ENCODE measurements at places on chromosomes 3 and 15.
A peak's percentile ranks its signal among the peaks of the same experiment; 100 is the strongest.

DNA sequence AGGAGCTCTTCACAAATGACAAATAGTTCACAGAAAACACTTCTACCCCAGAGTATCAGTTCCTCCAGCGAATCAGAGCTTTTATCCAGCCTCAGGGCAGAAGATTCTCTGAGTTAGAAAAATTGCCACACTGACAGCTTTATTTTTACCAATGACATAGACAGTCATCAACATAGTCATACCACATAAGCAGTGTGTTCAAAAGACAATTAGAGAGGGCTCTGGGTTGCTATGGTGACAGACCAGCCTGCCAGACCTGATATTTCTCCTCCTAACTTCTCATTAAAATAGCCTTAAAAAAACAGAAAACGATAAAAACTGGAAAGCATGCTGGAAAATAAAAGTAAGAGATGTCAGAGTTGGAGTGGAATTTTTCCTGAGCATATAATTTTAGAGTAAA is 45.9 kb upstream of the COL6A5 start:
- no peak for DNase-seq

DNA sequence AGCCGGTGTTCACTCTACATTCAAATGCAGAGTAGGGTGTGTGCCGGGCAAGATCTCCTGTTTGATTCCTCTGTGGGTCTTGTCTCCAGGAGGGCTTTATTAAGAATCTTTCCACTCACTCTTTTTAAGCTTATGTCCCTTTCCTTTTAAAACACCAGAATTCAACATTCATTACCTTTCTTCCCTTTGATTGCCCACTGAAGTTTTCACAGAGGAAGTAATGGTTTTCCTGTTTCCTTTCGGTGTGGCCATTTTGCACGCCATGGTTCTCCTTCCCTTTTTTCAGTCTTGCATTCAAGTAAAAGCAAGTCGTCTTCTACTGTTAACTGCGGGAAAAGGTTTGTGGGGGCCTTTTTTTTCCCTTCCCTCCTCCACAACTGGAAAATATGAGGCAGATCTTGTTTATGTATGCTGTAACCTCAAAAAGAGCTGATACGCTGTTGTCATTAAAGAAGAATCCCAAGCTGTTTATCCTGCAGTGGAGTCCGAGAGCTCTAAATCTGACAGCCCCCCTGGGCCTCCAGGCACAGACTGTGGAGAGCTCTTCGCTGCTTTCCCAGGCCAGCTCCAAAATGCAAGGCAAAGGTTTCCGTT is 40.5 kb downstream of the FILIP1L start:
- peak; percentile 58 for DNase-seq

DNA sequence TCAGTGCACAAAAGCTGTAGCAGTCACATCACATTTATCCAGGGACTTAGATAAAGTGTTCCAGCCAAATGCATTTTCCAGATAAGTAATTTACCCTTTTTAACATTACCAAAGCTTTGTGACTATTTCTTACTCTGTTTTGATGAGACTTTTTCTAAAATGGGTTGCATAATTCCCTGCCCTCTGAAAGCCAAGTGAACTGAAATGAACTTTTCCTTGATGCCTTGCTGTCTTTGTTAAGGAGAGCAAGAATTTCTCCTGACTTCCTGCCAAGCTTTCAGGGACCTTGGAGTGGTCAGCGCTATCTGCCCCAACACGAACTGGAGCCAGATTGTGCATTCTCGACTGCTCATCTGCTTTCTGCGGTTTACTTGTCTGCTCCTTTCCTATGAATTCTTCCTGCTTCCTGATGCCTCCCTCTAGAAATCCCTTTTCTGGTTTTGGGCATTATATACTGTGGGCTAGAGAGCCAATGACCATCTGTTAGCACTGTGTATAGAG is 34.8 kb downstream of the EIF4E3 start:
- peak; percentile 63 for DNase-seq

DNA sequence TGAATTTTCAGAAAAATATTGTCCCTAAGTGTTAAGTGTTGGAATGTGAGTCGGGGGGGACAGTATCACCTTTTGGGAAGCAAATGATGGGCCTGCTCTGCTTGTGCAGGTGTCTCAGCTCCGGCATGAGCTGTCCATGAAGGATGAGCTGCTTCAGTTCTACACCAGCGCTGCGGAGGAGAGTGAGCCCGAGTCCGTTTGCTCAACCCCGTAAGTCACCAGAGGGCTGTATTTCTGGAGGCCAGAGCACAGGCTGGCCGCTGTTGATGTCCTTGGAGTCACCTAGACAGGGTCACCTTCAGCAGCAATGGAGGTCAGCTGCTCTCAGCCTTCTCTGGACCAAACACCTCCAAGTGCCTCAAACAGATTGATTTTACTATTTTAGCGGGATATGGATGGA is 78.0 kb downstream of the CCK start:
- no peak for DNase-seq

DNA sequence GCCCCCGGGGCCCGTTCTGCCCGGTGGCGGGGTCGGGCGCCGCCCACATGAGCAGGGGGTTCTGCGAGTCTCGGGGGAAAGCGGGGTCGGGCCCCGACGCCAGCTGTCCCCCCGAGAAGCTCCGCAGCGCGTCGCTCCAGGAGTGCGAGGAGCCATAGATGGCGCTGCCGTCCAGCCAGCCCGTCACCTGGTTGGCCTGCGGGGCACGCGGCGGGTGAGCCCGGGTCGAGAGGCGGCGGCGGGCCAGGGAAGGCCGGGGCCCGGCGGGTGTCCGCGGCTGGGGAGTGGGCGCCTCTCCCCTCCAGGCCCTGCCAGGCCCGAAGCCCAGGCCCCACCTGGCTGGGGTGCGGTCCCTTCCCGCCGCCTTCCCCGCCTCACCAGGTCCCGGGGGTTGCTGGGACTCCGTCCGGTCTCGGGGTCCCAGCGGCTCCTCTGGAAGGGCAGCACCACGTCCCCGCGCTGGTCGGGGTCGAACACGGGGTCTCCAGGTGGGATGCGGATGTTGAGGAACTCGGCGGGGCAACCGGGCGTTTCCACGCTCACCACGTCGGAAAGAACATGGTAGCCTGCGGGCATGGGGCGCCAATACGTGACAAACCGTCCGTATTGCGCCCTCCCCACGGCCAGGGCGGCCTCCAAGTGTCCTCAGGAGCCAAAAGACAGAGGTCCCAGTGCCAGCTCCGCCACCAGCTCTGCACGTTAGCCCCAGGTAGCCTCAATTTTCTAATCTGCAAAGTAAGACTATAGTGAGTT is 2.4 kb downstream of the DUOX2 start:
- DNase-seq, result peak; percentile 49

DNA sequence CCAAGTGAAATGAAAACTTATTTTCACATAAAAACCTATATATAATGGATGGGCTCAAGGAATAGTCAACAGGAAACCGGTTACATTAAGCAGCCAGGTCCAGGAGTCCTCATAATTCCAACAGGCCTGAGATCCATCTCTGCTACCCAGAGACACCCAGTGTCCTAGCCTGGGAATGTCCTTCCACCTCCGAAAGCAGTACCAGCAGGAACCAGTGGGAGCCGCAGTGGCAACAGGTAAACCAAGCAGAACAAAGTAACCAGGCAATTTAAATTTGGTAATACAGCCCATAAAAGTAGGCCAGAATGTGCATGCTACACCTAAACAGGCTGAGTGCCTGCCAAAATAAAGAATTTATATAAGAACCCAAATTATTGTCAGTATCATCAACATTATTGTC is 195.6 kb downstream of the ZBBX start:
- peak; percentile 64 for DNase-seq

GRCh38 chr3:81735334-81735733 is 26.1 kb downstream of the GBE1 start:
- no peak for DNase-seq

GRCh38 chr3:27521179-27521871 is 37.1 kb upstream of the SLC4A7 start:
- no peak for DNase-seq

DNA sequence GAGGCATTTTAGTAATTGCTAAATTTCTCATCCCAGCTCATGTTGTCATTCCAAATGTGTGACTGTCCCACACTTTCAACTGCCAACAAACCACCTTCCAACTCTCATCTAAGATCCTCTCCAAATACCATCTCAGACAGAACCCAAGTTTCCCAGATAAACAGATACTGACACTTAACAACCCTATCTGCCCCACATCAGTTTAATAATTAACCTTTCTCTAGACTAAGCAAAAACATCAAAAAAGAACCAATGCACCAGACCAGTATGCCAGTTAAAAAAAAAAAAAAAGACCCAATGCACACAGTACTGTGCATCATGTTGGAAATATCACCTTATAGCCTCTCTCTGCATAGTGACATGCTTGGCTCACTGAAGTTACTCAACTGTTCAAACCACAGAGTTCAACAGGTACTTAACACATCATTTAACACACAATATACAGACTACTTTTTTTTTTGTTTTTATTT is 5.5 kb downstream of the SFMBT1 start:
- DNase-seq, result no peak

DNA sequence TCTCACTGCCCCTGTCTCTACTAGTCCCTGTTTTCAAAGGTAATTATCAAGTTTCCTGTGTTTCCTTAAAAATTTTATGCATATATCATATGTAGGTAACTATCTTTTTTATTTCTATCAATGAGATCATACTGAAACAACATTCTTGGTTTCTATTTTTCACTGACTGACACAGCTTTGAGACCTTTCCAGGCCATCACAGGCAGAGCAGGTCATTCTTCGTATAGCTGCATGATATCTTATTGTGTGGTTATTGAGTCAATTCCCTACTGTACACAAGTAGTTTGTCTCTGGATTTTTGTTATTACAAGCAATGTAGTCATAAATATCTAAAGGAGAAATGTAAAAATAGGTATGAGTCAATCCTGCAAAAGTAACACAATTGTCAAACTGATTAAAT is 169.6 kb downstream of the CFAP20DC start:
- DNase-seq, result no peak

DNA sequence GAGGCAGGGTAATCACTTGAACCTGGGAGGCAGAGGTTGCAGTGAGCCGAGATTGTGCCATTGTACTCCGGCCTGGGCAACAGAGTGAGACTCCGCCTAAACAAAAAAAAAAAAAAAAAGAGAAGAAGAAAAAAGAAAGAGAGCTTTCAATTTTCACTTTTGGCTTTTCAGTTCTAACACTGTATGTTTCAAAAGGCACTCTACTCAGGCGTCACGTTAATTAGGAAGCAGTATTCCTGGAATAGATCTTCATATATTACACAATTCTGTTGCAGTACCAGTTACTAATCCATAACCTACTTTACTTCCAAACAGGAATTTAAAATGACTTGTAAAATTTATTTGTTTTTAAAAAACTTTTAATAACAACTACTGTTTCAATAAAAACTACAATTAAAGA is 131.7 kb upstream of the PLXND1 start:
- no peak for DNase-seq

GRCh38 chr15:43872416-43873020 is 45.7 kb downstream of the WDR76 start:
- peak; percentile 92 for DNase-seq

DNA sequence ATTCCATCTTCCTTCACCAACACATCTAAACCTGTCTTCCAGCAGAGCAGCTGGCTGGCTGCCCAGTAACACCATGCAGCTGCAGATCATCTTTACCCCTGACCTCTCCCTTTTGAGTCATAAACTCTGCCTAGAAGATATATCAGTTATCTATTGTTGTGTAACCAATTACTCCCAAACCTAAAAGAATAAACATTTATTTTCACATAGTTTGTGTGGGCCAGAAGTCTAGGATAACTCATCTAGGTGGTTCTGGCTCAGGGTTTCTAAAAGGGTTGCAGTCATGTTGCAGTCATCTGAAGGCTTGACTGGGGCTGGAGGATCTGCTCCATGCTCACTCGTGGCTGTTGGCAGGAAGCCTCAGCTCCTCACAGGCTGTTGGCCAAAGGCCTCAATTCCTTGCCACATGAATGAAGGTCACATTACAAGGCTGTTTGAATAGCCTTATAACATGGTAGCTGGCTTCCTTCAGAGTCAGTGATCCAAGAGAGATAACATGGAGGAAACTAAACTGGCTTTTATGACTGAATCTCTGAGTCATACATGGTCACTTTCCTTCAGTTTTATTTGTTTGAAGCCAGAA is 92.8 kb downstream of the GOLIM4 start:
- no peak for DNase-seq

DNA sequence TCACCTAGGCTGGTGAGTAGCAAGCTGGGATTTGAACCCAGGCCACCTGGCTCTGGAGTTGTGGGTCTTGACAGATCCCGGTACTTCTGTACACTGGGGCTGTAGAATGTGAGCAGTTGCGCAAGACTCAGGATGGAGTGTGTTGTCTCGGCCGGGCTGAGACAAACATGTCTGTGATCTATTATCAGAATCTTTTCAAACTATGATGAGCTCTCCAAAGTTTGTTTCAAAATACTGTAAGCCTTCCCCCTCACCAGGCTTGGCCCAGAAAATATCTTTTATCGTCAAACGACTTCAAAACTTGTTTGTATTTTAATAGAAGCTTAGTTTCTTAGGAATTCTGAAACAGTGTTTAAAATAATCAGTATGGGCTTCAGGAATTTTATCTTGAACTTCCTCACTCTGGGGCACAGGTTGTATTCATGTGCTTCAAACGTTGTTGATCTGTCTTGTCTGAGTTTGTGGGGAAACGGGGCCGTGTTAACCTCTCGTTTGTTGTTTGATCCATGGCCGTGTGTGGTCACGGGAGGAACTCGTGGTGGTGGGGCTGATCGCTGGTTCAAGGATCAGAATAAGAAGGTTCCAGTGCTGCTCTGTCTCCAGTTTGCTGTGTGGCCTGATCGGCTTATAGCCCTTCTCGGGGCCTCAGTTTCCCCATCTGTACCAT is 40.3 kb upstream of the TFRC start:
- DNase-seq, result no peak

DNA sequence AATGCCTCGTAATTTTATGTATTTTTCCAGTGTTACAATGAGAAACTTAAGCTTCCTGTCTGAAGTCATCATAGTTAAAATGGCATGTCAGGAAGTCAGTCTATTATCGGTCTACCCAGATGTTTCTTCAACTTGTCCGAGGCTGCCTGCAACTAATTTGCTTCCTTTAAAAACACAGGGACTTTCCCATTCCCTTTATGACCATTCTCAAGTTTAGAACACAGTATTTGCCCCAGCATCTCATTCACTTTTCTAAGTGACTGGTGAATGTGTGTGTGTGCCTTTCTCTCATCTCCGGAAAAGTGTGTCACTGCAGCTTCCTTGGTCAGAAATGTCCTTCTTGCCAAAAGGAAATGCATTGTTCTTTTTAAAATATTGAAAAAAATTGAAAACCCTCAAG is 466.6 kb downstream of the RAP2B start:
- no peak for DNase-seq

DNA sequence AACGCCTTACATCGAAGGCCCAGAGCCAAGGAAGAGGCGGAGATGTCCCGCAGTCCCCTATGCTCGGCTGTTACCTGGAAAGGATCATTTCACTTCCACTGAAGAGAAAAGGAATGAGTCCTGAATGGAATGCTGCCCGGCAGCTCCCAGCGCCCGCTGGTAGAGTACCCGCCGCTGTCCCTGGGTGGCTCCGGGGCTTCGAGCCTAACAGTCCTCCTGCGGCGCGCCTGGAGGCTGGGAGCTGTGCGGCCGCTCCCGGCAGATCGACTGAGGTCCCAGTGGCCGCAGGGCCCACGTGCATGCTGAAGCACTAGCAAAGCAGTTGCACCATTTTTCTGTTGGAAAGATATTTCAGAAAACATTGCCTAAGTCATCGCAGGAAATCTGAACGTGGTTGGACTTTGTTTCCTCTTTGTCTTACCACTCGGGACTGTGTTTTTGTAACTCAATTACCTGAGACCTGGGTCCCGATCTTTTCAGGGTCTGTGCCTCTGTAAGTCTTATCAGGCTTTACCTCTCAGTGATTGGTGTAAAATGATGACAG is 984 bp downstream of the RNU6-1 start:
- DNase-seq, result peak; percentile 93

- no peak for DNase-seq
Measured at GRCh38 chr15:73482166-73482565, 39.2 kb downstream of the REC114 start.

Measured in GM23338 (cell line).